NCI-H82 (cell line): ENCODE measurements at places on chromosomes 2 and 18.
A peak's percentile ranks its signal among the peaks of the same experiment; 100 is the strongest.

GRCh38 chr18:56977309-56977708, 169.6 kb upstream of the BOD1L2 start:
- DNase-seq: peak; percentile 37

- no peak for DNase-seq
These were observed 68.1 kb upstream of the SULT1C3 start for GRCh38 chr2:108171657-108172056.

DNA sequence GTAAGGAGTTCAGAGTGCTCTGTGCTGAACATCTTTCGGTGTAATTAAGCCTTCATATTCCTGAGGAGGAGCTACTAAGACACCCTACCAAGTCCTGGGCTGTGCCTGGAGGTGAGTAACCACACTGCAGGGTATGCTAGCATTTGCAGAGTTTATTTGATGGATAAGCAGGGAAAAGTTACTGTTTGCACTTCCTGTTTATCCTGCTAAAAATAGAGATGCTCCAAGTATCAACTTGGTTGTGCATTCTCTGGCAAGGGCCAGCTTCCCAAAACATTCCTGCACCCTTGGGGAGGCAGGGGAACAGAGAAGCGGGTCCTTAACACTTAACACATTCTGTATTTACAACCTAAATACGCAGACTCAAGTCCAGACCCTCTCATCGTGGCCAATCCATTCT, 49.8 kb downstream of the PARD6G start:
- DNase-seq: no peak

- DNase-seq: peak; percentile 53
These were observed 72.2 kb downstream of the C1QL2 start for GRCh38 chr2:119086327-119086726.

GRCh38 chr18:76370686-76371085, 124.4 kb downstream of the ZNF516 start:
- DNase-seq: no peak

GRCh38 chr2:50648041-50648700, 383.8 kb downstream of the NRXN1 start:
- DNase-seq: no peak

- DNase-seq: no peak
These were observed 162.2 kb downstream of the ALPK2 start for GRCh38 chr18:58466636-58467205.

DNA sequence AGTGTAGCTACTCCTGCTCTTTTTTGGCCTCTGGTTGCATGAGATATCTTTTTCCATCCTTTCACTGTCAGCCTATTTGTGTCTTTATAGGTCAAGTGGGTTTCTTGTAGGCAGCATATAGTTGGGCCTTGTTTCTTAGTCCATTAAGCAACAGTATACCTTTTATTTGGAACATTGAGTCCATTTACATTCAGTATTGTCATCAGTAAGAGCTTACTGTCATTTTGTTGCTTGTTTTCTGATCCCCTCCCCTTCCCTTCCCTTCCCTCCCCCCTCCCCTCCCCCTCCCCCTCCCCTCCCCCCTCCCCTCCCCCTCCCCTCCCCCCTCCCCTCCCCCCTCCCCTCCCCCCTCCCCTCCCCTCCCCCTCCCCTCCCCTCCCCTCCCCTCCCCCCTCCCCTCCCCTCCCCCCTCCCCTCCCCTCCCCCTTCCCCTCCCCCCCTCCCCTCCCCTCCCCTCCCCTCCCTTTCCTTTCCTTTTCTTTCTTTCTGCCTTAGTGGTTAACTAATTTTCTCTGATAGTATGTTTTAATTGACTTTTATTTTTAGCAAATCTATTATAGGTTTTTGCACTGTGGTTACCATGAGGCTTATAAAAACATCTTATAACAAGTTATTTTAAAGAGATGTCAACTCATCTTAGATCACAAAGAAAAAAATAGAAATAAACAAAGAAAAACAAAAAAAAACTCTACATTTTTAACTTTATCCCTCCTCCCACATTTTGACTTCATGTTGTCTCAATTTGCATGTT, 13.2 kb upstream of the DCDC2C start:
- no peak for DNase-seq

DNA sequence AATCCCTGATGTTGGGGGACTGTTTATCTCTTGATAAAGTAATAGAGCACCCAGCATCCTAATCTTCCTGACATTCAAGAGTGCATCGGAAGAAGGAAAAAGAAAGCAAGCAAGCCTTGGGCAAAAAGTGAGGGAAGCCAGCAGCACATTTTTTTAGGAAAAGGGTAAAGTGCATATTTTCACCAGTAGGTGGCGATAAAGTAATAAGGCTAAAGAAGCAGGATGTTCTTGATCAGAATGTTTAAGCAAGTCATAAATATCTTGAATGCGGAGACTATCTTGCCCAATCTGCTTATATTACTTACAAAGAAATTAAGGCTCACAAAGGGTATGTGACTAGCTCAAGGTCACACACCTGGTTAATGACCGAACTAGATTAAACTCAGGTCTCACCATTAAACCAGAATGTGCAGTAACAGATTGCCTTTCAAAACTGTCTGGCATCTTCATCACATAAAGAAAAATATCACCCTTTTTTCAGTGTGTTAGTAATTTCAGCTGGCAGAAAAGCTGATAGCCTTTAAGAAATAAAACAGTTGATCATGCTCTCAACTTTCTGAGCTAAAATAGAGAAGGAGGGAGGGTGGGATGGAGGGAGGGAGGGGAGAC, 83.8 kb downstream of the VIT start:
- peak; percentile 73 for DNase-seq

GRCh38 chr2:88188748-88189147, 18.6 kb downstream of the THNSL2 start:
- peak; percentile 71 for DNase-seq

DNA sequence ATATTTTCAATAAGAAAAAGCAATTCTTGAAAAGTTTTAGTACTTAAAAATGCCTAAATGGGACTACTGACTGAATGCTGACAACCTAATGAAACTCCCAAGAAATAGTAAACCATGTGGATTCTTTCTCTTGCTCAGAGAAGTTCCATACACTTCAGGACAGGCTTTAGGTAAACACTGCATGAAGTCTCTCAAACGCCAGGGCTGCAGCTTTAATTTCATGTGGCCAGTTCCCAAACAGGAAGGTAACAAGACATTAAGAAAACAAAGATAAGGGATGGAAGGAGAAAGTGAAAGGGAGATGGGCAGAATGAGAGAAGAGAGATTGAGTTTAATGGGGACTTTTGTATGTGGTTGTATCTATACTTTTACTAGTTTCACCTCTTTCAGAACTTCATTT, 734.7 kb upstream of the PKDCC start:
- DNase-seq: no peak

GRCh38 chr2:28347596-28347995, 45.1 kb upstream of the FOSL2 start:
- DNase-seq: no peak

- no peak for DNase-seq
These were observed 364.8 kb upstream of the MEIS1 start for GRCh38 chr2:66069937-66070720.
